ENCODE measurements at places on chromosomes 16 and 17.

DNA sequence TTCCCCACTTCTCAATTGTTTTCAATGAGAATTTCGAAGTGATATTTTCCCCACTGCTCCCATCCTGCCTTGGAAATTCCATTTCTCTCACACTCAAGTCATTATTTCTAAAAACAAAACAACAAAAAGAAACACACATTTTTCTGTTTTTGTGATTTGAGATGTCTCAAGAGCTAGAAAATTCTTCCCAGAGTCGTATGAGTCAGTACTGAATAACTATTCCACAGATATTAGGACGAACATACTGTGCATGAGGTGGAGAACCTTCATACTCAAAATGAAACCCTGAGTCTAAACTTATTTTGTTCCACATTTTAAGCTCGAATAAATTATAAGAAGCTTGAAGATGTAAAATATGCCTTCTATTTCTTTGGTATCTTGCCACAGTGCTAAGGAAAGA, 204.6 kb downstream of the SLC39A11 start:
- no peak for DNase-seq

DNA sequence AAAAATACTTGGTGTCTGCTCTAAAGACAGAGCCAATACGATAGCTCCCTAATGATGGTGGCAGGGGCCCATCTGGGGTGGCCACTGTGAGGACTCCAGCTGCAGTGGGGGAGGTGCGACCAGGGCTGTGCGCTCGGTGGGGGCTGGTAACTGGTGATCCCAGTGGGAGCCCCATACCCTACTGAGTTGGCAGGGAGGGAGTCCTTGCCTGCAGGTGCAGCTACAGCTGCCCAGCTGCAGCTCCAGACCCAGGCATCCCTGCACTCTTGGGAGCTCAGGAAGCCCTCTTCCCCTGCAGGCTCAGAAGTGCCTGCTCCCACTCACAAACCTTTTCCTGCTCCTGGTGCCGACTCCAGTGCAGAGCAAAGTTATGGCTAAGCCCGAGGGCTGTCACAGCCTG, 31.2 kb upstream of the KIF2B start:
- no peak for DNase-seq

DNA sequence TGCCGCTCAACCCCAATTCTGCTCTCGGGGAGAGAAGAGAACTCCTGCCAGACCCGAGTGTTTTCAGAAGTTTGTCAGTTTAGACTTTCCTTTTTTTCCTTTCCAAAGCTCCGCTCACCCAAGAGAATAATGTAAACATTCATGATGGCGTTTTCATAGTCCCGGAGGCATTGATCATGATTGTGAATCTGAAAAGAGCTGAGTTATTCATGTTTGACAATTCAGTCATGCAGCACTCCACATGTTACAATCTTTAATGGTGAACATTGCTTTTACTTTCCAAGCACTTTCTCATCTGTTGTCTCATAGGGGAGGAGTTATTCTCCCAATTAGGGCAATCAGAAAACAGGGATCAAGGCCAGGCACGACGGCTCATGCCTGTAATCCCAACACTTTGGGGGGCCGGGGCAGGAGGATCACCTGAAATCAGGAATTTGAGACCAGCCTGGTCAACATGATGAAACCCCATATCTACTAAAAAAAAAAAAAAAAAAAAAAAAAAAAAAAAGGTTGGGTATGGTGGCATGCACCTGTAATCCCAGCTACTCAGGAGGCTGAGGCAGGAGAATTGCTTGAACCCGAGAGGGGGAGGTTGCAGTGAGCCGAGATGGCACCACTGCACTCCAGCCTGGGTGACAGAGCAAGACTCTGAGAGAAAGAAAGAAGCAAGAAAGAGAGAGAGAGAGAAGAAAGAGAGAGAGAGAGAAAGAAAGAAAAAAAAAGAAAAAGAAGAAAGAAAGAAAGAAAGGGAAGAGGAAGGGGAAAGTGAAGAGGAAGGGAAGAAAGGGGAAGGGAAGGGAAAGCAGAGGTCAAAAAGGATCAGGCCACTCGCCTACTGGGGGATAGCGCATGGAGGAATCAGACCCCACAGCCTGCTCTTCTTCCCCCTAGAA, 70.0 kb upstream of the TNRC6C start:
- no peak for DNase-seq

DNA sequence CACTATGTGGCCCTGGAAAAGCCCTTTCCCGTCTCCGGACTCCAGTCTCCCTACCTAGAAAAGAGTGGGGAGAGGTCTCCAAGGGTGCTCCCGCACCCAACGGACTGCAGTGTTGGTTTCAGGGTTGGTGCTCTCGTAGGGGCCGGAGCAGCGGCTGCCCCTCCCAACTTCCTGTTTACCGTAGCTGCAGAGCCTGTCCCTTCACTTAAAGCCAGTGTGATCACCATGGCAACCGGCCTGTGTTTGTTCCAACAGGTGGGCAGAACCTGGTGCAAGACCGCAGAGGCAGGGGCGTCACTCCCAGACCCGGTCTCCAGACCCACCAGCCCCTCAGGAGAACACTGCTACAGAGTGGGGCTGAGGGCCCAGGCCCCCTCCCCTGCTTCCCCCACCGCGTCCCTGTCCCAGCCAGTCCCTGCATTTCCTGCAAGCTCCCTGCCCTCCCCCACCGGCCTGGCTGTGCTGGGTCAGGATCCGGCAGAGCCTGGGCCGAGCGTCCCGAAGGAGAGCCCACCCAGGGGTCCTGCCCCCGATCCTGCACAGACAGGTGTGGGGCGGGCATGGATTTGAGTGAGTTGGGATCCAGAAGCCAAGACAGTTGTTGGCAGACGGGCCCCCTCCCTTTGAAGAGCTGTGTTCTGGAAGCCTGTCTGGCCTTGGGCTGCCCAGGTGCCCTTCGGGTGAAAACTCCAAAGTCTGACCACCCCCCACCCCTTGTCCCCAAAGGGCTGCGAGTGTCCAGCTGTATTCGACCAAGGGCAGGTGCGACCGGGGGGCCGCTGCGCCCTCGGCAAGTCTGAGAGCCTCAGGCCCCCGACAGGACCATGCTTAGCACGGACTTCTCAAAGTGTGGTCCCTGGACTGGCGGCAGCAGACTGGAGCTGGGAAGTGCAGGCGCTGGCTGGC, 1.5 kb upstream of the BAIAP3 start:
- DNase-seq = peak; percentile 82

- no peak for DNase-seq
Observed at GRCh38 chr17:71725811-71726210, 395.0 kb upstream of the SOX9 start.

DNA sequence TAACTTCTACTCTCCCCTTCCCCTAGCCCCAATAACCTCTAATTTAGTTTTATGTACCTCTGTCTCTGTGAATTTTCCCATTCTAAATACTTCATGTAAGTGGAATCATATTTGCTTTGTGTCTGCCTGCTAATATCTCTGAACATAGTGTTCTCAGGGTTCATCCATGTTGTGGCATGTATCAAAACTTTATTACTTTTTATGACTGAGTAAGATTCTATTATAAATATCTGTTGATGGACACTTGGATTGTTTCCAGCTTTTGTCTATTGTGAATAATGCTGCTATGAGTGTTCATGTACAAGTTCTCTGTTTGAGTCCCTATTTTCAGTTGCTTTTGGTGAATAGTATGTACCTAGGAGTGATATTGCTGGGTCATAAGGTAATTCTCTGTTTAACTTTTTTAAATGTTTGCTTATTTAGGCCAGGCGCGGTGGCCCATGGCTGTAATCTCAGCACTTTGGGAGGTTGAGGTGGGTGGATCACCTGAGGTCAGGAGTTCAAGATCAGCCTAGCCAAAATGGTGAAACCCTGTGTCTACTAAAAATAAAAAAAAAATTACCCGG, 92.8 kb downstream of the CHD9 start:
- no peak for DNase-seq

GRCh38 chr17:63041722-63042121, 75.7 kb downstream of the TANC2 start:
- DNase-seq = no peak

- DNase-seq = no peak
Observed at GRCh38 chr16:23466162-23466885, 13.3 kb upstream of the COG7 start.

DNA sequence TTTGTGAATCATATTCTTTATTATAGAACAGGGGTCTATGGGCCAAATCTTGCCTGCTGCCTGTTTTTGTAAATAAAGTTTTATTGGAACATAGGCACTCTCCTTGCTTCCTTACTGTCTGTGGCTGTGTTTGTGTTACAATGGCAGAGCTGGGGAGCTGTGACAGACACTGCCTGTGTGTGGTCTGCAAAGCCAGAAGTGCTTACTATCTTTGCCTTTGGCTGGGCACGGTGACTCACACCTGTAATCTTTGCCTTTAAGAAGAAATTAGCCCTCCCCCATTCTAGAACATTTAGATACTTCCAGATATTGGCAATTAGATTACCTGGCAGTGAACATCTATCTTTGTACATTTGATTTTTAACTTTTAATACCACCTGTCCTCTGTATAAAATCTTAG, 308.3 kb downstream of the FOXL1 start:
- DNase-seq = no peak

- DNase-seq = no peak
Observed at GRCh38 chr17:76901542-76902197, 33.5 kb downstream of the MGAT5B start.

DNA sequence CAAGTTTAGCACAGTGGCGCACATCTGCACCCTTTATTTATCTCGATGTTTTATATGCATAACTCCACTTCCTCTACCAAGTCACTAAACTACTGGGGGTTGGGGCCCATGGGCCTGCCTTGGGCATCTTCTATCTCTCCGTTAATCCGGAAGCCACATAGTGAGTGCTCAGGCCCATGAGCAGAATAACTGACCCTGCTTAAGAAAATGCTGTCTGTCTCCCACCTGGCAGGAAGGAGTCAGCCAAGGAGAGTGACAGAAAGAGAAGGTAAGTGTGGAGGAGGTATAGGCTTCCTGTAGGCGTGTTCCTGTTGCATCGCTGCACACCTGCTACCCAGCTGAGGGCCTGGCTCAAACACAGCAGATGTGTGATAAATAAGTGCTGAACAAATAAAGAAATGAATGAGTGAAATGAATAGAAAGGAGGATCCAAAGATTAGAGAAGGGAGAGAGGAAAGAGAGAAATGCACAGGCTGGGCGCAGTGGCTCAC, 320.1 kb downstream of the SLC39A11 start:
- no peak for DNase-seq

DNA sequence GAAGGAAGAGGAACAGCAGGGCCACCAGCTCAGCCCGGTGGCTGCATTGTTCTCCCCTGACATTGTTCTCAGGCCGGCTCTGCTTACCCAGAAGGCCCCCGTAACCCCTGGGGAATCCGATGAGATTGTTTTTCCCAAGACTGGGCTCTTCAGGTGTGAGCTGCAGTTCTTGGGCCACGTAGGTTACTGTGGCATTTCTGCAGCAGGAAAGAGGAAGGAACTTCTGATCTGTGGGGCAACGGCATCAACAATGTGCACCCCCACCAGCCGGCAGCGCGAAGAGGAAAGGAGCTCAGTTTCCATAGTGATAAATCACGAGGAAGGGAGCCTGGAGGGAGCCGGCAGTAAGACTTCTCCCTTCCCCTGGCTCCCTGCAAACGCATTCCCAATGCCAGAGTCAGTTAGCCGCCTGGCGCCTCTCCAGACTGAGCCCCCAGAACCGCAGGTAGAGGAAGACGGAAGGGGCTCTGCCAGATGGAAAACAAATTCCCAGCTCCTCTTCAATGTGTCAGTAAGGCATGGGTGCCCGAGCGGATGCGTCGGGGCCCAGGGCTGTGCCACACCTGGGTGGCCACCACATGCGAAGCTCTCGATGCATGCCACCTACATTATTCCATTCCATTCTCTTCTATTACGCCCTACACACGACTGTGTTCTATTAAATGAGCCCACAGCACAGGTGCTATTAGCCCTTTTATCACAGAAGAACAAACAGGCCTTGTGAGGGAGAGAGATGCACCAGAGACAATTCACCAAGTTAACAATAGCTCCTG, 21.5 kb upstream of the PECAM1 start:
- DNase-seq = no peak

DNA sequence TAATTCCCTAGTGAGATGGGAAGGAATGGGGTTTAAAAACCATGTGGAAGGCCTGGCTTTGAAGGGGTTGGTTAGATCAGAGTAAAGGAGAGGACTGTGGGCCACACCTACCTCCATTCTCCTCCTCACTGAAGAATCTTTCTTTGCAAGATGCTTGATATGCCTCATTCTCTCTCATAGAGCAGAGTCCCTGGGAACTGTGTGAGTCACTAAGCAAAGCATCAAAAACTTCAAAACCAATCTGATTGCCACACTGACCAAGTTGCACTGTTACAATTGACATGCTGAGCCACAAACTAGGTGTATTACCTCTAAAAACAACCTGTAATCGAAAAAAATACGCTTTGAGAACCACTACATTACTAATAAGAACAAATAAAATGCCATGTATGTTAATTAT, 2.0 kb downstream of the TUBD1 start:
- no peak for DNase-seq

GRCh38 chr16:7083096-7083495, 249.5 kb upstream of the RBFOX1 start:
- no peak for DNase-seq

- no peak for DNase-seq
Observed at GRCh38 chr16:86272744-86273143, 237.6 kb upstream of the FOXF1 start.

DNA sequence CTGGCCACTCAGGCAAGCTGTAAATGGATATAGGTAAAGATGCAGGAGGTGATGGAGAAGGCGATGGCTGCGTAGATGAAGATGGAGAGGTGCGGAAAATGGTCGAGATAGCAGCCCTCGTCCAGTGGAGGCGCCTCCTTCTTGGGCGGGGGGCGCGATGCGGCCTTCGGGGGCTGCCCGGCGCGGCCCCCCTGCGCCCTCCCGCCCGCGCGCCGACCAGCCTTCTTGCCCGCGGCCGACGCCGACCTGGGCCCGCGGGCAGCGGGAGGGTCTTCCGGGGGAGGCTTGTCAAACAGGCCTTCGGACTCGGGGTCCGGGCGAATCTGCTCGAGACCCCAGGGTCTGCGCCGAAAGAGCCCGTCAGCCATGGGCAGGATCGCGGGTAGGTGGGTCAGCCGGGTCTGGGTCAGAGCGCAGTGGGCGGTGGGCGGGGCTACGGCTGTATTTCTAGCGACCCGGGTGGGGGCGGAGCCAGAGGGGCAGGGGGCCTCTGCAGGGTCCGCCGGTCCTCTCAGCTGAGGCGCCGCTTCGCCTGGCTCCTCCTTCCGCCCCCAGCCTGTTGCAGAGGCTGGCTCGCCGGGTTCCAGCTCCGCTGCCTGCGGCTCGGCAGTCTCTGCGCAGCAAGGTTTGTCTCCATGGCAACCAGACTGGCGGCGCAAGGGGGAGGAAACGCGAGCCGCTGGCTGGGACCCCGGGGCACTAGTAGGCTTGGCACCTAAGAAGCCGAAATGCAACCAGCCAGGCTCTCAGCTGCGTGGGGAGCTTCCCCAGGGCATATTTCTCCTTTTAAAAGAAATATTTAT, 14.4 kb downstream of the MIS12 start:
- DNase-seq = peak; percentile 89

GRCh38 chr17:58245428-58246103, 7.2 kb downstream of the LPO start:
- DNase-seq = no peak

DNA sequence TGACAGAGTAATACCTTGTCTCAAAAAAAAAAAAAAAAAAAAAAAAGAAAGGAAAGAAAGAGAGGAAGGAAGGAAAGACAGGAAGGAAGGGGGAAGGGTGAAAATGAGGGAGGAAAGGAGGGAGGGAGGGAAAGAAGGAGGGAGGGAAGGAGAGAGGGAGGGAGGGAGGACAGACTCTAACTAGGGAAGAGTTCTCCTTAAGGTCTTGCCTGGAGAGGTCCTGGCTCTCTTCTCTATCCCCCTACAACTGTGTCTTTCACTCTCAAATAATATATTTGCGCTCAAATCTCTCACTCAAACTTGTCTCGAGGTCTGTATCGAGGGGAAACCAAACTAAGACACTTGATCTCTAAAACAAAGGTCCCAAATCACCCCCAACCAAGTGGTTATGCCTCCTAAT, 35.6 kb downstream of the WDR59 start:
- no peak for DNase-seq

GRCh38 chr17:35129973-35130351, 8.5 kb downstream of the FNDC8 start:
- no peak for DNase-seq
